Natural killer cell (primary cell): ENCODE measurements at places on chromosomes 3 and 15.

DNA sequence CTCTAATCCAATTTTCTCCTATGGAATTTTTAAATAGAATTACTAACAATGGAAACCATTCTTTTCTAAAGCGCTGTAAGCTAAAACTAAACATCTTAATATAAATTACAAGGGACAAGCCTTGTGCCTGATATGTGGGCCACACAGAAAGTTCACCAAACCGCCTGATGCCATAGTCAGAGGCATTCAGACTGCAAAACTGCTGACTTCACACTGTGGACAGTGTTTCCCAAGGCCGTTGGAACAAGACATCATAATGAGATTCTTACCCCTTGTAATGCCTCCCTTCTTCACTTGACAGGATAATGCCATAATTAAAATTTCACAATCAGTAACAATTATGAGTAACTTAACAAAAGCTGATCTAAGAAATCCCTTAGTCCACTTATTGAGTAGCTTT lies 14.9 kb downstream of the SH3GL3 start:
- DNase-seq = no peak

GRCh38 chr3:38255627-38256026 lies 10.0 kb upstream of the SLC22A13 start:
- DNase-seq = no peak

- no peak for DNase-seq
Observed at GRCh38 chr3:123540285-123540684, 44.6 kb downstream of the HACD2 start.

DNA sequence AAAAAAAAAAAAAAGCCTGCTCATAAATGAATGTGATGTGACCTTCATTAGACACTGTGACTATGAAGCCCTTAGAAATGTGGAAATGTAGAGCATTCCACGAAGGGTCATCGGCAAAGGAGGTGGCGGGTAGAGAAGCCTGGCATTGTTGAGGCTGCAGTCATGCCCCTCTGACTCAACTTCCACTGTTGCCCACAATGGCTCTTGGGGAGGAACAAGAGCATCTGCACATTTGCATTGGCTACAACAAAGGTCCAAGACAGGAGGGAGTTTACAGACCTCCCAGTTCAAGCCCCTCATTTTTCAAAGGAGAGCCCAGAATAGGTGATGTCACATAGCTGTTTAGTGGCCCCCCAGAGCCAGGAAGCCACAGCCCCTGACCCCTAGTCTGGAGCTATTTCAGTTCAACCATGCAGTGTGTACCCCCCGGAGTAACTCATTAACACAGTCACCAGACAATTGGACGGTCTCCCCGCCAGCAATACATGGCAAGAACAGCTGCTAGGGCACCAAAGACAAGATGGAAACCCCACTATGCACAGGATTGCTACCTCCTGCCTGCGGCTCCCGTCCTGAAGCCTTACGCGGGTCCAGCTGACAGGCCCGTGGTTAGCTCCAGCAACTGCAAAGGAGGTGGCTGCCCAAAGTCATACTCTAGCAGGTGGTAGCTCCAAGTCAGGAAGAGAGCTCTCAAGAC lies 56.2 kb downstream of the SH3BP5 start:
- DNase-seq = no peak

DNA sequence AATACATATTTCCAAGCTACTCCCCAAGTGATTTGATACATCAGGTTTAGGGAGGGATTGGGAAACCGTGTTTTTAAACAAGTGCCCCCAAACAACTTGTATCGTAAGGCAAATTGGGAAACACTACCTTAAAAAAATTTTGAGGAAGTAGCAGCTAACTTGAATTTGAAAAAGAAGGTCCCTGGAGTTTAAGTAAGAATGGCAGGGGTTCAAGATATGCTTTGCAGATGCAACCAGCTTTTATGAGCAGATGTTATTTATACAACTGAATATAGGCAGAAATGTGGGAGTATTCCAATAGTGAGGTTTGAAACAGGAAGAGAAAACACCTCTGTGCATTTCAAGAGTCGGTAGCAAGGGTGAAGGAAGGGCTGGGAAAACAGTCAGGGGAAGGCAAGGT lies 139.6 kb downstream of the IL20RB start:
- DNase-seq = no peak

DNA sequence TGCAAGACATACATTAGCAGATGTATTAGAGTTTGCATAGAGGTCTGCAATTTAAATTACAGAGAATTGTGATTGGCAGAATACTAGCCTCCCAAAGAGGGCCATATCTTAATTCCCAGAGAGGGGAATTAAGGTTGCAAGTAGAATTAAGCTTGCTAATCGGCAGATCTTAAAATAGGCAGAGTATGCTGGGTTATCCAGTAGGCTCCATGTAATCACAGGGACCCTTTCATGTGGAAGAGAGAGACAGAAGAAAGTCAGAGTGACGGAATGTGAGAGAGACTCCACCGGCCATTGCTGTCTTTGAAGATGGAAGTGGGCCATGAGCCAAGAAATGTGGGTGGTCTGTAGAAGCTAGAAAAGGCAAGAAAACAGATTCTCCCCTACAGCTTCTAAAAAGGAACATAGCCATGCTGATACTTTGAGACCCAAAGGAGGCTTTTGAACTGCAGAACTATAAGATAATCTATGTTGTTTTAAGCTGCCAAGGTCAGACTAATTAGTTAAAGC lies 38.8 kb downstream of the IMPG2 start:
- DNase-seq = no peak

GRCh38 chr3:46615050-46615775 lies 2.9 kb downstream of the FAM240A start:
- DNase-seq = no peak

DNA sequence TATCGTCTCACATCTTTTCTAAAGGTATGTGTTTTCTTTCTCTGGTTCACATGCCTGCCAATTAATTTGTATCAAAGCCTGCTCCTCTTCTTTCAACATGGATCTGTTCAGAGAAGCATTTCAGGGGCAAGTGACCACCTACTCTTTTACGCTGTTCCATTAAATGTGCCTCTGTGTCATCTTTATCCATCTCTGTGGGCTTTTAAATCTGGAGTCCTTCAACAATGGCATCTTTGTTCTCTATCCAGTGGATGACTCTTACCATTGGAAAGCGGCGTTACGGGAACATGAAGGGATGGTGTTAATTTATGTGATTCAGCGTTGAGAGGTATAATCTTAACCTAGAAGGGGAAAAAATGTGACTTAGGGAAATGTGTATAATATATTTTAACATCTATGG lies 92.7 kb upstream of the CFAP20DC start:
- DNase-seq = no peak

GRCh38 chr15:89003865-89004725 lies 84.2 kb upstream of the ABHD2 start:
- peak; percentile 25 for DNase-seq

DNA sequence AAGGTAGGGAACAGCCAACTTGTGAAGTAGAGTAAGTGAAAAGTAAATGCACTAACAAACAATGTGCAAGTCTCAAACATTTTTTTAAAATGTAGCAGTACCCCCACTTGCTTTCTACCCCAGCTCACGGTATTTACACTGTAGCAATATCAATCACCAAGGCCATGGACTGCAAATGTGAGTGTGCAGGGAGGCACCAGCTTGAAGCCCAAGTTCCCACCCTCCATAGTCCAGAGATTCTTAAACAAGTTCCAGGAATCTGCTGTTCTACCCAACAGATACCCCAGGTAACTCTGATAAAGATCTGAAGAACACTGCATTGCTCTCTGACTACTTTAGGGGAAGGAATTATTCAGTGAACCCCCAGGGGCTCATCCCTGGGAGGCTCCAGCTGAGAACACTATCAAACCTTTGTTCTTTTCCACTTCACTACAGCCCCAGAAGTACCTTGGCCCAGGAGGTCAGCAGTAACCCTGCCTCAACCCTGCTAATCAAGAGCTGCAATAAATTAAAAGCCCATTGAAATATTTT lies 86.1 kb downstream of the FOXP1 start:
- DNase-seq = no peak

DNA sequence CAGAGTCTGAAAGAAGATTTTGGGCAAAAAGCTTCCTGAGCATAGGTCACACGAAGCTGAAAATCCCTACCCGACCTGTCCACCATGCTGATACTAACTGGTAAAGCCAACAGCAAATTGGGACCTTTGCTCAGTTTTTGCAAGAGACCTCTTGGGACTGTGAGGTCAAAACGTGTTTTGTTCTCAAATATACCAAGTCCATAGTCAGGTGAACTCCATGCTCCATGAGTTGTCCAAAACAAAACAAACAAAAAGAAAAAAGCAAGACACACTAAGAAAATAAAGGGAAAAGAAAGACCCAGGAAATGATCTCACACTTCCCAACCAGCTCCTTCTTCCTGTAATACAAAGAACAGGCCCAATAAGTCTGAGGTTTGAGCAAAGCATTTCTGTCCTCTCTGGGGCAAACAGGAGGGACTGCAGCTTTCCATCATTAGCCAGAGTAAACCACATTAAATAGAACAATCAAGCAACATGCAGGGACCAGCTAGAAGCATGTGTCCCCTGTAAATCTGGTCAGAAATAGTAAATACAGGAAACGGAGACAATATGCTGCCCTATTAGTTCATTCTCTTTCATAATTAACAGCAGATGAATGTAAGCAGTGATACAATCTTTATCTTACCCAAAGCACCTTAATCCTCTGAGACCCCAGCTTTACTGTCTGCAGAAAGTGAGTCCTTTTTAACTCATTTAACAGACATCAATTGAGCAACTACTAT lies 125.0 kb upstream of the LIPC start:
- DNase-seq = no peak
